NCI-H1092 treated with DMSO at 0.1 percent for 48 hours (cell line): ENCODE measurements at places on chromosomes 13 and 19.

GRCh38 chr19:54164369-54165068, 5.0 kb upstream of the LENG1 start:
- no peak for DNase-seq

- peak; percentile 39 for DNase-seq
Observed at GRCh38 chr19:16571822-16572331, 338 bp downstream of the SLC35E1 start.

- no peak for DNase-seq
Observed at GRCh38 chr13:91955546-91956355, 557.3 kb downstream of the GPC5 start.

DNA sequence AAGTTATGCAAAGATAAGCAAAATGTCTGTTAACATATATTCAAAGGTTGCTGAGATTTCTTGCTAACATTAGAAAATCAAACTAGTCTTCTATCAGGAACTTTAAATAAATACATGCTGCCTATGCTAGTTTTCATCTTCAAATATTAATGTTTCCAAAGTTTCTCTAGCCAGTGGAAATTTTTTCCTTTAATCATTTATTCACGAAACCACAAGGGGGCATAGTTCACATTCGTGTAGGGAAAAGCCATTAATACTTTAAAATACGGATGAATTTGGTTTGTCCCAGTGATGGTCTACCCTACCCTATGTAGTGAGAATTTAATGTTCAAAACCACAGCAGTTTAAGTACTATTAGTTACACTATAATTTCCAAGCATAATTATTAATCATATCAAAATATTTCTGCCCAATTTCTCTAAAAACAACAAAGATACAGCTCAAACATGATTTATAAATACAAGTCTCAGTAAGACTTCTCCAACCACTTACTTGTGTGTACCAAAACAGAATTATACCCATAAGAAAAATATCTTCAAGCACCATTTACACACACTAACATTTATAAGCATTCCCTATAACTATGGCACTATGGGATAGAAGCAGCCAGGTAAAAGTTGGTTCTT, 16.2 kb downstream of the NUFIP1 start:
- peak; percentile 2 for DNase-seq

DNA sequence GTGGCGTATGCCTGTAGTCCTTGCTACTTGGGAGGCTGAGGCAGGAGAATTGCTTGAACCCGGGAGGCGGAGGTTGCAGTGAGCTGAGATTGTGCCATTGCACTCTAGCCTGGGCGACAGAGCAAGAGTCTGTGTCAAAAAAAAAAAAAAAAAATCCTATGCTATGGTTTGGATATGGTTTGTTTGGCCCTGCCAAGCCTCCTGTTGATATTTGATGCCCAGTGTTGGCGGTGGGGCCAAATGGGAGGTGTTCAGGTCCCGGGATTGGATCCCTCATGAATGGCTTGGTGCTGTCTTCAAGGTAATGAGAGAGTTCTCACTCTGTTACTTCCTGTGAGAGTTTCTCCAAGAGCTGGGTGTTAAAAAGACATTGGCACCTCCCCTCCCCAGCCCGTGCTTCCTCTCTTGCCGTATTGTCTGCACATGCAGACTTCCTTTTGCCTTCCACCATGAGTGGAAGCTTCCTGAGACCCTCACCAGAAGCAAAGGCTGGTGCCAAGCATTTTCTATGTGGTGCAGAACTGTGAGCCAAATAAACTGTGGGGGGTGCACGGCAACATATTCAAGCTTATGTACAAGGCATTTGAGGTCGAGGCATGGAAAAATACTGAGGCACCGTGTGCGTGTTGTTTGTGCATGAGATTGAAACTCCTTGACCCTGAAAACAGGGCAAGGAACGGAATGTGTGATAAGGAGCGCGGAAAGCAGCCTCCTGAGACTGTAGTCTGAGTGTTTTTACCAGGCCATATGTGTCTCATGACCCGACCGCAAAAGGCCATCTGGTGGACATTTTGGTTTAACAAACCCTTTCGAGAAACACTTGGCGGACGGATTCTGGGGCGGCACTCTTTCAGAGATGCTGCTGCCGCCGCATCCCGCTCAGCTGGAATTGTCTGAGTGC, 7.3 kb downstream of the SIGLEC9 start:
- DNase-seq = no peak

DNA sequence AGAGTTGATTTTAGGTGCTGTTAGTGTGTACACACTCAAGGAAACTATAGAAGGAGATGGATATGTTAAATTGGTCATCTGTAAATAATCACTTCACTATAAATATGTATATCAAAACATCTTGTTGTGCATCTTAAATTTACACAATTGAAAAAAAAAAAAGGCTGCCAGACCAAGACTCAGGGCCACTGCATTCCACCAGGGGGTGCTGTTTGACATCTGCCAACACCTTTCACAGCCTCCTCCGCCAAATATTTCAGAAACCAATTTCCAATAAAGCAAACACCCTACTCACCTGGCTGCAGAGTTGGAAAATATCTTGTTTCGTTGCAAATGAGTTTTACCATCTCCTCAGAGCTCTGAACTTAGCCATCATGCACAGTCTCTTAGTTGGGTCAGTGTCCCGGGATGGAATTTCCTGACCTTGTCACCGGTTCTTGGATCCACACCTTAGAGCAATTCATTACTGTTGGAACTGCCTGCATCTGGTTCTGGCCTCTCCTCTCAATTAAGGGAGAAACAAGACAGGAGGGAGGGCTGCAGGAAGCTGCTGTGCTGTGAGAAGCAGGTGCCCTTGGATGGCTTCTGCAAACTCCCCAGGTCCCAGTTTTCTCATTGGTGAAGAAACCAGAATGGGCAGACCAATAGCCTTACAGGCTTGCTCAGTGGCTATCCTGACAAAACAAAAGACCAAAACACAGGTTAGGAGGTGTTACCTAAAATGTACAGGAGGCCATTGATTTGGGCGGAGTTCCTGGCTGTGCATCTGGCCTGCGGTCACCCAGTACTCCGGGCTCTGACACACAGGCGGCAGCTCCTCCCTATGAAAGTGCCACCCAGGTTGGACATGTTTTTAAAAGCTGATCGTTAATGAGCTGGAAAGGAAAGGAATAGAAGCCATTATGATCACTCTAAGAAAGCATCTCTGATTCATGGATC, 746.6 kb downstream of the UQCRFS1 start:
- DNase-seq = peak; percentile 58

DNA sequence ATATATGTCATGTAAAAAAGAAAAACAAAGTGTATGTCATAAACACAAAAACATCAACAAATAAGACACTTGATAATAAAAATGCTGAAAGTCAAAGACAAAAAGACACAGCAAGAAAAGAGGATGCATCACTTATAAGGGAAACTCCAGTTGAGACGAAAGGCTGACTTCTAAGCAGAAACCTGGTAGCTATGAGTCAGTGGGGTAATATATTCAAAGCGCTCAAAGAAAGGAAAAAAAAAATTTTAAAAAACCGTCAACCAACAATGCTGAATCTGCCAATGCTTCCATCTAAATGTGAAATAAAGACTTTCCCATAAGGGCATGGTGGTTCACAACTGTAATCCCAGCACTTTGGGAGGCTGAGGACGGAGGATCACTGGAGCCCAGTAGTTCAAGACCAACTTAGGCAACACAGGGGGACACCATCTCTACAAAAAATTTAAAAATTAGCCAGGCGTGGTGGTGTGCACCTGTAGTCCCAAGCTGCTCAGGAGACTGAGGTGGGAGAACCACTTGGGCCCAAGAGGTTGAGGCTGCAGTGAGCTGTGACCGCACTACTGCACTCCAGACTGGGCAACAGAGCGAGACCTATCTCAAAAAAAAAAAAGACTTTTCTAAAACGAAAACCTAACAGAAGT, 24.0 kb downstream of the USP12 start:
- no peak for DNase-seq

DNA sequence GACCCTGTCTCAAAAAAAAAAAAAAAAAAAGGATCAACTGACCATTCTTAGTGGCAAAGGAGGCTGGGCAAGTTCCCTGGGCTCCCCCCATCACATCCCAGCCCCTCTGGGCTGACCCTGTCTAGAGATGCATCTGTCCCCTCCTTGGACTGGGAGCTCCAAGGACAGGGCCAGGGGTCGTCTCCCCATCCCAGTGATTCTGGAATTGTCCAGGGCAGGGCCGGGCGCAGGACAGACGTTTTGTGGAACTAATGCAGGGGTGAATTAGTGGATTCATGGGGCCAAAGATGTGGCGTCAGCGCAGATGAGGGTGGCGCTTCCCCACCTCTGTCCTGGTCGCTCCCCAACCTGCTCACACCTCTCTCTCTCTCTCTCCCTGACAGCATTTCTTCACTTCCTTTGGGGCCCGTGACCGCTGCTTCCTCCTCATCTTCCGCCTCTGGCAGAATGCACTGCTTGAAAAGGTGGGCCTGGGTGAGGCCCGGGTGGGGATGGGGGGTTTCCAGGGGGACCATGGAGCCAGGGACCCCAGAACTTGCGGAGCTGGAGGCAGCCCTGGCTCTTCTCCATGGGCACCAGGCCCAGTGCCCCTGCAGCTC, 11.1 kb downstream of the GRAMD1A start:
- no peak for DNase-seq

GRCh38 chr19:35569281-35569781, 5.9 kb upstream of the ATP4A start:
- peak; percentile 17 for DNase-seq

DNA sequence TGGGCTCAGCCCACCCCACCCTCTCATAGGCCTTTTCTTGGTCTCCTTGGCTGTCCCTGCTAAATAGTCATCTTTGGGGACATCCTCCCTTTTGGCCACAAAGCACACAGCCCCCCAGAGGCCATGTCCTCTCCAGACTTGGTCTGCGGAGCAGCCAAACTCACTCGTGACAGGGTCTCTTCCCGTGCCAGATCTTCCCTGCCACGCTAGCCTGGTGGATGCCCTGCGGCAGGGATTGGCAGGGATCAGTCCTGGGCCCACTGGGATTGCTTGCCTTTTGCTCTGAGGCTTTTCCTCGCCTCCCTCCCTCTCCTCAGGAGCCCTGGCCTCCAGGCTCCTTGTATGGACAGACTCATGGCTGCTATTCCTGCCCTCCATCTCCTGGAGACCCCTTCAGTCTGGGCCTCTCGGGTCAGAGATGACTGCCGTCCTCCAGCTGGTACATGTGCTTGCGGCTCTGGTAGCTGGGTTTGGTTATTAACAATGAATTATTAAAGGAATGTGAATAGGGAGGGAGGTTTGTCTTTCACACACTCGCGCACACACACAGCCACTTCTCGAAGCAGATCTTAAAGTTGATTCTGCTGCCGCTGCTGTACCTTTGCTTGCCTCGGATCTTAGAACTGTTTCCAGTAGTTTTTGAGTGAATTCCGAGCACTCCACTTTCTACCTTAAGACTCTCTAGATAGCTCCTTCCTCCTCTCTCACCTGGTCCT, 45.1 kb downstream of the NFIX start:
- no peak for DNase-seq

GRCh38 chr13:44368062-44368591, 5.5 kb upstream of the SERP2 start:
- no peak for DNase-seq

DNA sequence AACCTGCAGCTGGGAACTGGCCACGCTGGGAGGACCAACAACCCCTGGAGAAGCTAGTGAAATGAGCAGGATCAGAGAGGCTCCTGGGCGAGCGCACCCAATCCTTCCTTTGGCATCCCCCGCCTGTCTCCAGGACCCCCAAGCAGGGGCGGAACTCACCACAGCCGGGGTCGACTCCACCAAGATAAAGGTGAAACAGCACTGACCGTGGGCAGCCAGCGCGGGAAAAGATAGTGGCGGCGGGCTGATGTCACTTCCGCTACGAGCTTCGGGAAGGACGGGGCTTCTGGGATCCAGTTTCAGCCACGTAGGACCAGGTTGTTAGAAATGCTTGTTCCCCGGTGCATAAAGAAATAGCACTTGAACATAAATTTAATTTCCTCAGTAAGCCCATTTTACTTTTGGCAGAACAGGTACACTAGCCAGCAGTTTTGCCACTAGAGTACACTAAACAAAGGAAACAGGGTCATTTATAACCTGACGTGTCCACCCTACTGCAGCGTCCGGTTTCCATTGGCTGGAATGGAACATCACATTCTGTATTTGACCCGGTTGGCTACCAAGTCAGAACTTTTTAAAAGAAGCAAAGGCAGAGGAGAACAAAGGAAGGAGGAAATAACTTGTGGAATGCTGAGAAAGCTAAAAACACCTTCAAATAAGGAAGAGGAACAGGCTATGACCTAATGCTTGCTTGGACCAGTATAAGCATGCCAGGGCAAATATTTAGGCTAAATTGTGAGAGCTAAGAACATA, 25.5 kb upstream of the ZNF562 start:
- DNase-seq = no peak

DNA sequence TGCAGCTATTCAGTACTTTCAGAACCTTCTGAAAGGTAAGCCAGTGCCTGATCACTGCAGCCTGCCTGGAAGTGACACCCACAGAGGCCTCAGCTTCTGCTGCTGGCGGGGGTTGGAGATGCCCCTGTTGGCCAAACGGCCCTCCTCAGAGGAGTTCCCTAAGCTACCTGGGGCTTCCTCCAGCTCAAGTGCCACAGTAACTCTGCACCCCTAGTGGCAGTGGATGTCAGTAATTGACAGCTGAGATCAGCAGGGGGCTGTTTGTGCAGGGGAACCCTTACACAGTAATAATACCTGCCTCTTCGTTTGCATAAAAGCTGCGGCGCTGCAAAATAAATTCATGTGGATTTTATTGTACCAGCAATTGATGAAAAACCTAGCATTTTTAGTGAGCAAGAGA, 28.9 kb downstream of the TDRD12 start:
- no peak for DNase-seq

- peak; percentile 88 for DNase-seq
Observed at GRCh38 chr19:38849147-38849859, 483 bp downstream of the HNRNPL start.

GRCh38 chr13:22487932-22488331, 692.8 kb upstream of the SGCG start:
- DNase-seq = no peak

- no peak for DNase-seq
Observed at GRCh38 chr19:4991538-4991937, 22.6 kb downstream of the KDM4B start.

DNA sequence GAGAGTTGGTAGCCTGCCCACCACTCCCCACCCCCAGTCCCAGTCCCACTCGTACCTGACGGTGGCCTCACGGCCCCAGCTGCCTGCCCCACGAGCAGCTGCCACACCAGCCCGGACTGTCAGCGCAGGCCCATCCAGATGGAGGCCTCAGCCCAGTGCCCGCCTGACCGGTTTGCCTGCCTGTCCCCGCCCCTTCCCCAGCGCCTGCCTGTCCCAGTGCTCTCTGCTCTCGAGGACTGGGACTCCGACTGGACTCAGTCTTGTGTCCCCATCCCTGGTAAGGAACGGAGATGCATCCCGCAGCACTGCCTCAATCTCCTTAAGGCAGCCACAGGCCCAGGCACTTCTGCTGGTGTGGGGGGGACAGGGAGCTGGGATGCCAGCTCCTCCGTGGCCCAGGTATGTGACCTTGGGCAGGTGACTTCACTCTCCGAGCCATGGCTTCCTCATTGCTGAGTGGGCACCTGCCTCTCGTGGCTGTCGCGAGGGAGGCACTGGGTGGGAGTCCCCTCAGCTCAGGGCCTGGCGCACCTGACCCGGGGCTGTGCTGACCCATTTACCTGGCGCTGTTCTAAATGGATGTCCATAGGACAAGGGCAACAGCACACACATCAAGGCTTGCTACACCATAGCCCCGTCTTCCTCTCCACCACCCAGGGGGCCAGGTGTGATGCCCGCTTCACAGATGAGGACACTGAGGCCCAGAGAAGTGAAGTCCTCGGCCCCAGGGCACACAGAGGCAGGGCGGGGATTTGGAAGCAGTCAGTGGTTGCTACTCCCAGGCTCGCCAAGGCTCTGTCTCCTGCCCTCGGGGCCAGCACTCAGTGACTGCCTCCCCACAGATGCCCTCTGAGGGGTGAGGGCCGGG, at the start of gene NKPD1:
Gene NKPD1 (minus strand): TSS at position 113 of the 868 bp plus-strand sequence. CDS start 832 bp downstream, outside the sequence.
- no peak for DNase-seq
